ENCODE measurements at places on chromosomes 16 and 17.

DNA sequence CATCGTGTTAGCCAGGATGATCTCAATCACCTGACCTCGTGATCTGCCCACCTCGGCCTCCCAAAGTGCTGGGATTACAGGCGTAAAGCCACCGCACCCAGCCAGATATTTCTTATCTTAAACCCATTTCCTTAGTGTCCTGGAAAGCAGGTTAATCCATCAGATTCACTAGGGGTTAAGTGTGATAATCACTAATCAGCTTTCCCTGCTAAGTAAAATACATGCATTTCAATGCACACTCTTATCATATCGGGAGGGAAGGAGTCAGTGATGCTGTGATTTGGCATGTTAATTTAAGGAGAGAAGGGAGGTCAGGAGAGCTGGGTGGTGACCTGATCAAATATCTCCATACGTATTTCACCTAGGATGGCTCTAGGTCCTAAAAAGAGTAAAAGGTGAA, 29.1 kb downstream of the STAT3 start:
- no peaks in the 10 kb centered on the region for H3K27me3 ChIP-seq
- H3K4me3 ChIP-seq: no peak overlapping the region
- H3K27ac ChIP-seq: no peak overlapping the region
- DNase-seq: no peak
- H3K4me1 ChIP-seq: no peaks in the 10 kb centered on the region

DNA sequence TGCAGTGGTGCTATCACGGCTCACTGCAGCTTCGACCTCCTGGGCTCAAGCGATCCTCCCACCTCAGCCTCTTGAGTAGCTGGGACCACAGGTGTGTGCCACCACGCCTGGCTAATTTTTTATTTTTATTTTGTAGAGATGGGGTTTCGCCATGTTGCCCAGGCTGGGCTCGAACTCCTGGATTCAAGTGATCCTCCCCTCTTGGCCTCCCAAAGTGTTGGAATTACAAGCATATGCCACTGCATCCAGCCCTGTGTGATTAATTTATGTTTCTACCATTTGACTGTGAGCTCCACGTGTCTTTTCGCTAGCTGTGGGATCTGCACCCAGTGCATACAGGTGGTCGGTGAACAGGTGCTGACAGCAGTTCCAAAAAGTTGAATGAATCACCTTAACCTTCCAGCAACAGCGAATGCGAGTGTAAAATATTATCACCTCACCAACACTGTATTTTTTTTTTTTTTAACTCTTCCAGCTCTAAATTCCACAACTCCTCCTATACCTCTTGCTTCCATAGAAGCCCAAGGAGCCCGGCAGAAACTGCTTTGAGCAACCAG, 484 bp upstream of the NUDT7 start:
- peak overlapping the region; percentile 78 for H3K4me3 ChIP-seq
- H3K4me1 ChIP-seq: no peaks in the 10 kb centered on the region
- H3K27me3 ChIP-seq: no peaks in the 10 kb centered on the region
- H3K27ac ChIP-seq: no peak overlapping the region

- H3K4me3 ChIP-seq: peak overlapping the region; percentile 44
- DNase-seq: no peak
- H3K4me1 ChIP-seq: no peaks in the 10 kb centered on the region
- H3K27ac ChIP-seq: peak overlapping the region; percentile 12
- H3K27me3 ChIP-seq: no peaks in the 10 kb centered on the region
- H3K36me3 ChIP-seq: no peaks in the 10 kb centered on the region
These were observed 6.9 kb downstream of the DOK4 start for GRCh38 chr16:57479205-57479975.

DNA sequence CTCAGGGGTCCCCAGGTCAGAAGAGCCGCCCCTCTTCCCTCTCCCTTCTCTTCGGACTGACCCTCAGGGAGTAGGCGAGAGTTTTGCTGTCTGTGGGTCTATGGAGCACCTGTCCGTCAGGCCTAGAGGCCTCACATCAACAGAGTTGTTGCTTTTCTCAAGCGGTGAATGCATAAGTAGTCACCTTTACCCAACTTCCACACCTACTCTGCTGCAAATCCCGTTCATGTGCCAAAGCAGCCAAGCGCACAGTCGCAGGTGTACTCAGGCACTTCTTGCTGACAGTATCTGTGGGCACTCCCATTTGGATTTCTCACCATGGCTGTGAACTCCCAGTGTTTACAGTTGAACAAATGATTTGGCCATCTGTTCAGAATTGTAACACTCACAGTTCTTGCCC, 4.0 kb upstream of the FA2H start:
- no peaks in the 10 kb centered on the region for H3K36me3 ChIP-seq
- no peak overlapping the region for H3K4me3 ChIP-seq
- no peaks in the 10 kb centered on the region for H3K27me3 ChIP-seq
- DNase-seq: no peak

DNA sequence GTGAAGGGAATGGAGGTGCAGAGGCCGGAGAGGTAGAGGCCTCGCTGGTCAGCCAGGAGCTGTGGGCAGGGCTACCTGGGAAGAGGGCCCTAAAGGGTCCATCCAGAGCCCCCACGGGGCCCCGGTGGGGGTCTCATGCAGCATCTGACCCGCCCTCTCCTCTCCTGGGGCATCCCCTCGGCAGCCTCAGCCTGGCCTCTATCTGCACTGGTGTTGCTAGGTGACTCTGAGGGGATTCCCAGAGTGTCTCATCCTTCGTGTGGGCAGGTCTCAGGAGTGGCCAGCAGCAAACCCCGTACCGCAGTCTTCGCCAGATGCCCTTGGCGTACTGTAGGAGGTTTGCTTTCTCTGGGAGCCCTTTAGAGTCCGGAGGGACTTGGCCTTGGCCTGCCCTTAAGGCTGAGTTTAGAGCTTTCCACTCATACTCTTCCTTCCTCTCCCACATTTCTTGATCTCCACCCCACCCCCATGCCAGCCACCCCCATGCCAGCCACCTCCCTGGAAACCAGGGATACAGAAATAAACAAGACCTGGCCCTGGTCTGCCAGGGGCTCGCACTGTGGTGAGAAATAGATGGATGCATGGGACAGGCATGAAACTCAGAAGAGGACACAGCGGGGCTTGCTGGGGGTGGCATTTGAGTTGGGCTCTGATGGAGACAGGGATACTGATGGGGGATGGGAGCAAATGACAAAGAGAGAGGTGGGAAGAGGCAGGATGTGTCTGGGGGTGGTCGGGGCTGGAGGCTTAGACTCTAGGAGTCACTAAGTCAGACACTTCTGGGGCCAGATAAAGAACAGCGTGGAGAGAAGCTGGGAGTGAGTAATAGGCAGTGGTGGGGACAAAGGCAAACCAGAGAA, 9.9 kb downstream of the SLC5A10 start:
- no peaks in the 10 kb centered on the region for H3K4me1 ChIP-seq
- H3K36me3 ChIP-seq: no peaks in the 10 kb centered on the region
- H3K4me3 ChIP-seq: no peak overlapping the region
- DNase-seq: no peak
- H3K27me3 ChIP-seq: no peaks in the 10 kb centered on the region
- H3K27ac ChIP-seq: no peak overlapping the region

DNA sequence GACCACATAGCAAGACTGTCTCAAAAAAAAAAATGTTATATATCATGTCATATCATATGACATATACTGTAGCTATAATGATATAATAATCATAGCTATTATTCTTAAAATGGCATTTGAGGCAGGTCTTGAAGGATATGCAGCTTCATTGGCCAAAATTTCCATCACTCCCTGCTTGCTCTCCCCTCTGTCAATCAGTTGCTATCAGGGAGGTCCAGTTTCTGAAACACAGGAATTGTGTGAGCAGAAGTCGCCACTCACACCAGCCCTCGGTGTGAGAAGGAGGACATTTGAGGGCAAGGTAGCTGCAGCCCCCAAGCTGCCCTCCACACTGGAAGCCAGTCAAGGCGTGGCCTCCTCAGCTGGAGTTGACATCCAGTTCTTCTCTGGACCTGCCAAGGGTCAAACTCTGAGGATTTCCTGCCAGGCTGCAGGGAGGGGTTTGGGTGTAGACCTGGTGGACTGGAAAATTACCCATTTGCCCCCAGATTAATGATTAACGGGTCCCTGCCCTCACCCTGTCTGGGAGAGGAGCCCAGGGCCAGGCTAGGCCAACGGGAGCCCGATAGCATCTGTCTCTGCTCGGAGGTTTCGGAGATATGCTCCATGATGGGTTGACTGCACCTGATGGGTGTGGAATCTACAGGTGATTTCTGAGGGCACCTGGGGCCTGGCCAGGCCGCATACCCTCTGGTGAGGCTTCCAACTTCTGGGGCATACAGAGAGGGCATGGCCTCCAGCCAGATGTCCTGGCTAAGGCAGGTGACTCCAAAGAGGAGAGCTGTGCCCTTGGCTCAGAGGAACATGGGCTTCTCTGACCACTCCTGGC, 18.8 kb downstream of the WNT9B start:
- H3K4me1 ChIP-seq: no peaks in the 10 kb centered on the region
- no peak overlapping the region for H3K4me3 ChIP-seq
- DNase-seq: no peak
- no peaks in the 10 kb centered on the region for H3K36me3 ChIP-seq

Data from breast epithelium (tissue), 4 donors.